GM23338 (cell line): ENCODE measurements at places on chromosomes 13 and 19. TPM values are rescaled to one million over a fixed set of nuclear protein-coding genes. Genes with fewer than 3 reads are reported as not detected.

DNA sequence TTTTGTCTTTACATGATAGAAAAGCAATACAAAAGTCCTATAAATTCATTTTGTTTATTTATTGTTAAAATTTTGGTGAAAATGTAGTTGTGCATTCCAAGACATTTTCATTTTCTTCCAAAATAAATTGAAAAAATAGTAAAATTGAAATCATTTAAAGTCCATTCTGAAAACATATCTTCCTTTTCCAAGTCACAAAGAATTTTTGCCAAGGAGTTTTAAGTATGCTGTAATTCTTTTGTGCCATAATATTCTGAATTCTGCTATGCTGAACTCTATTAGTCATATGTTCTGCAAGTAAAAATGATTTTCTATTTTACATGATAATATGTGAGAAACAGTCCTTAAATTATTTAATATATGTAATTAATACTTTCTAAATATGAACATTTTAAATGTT is 879.6 kb upstream of the SLC10A2 start:
- DNase-seq, result no peak

The ZNF730 gene
- total RNA-seq, result 37.9 and 41.8 TPM in 2 replicates

DNA sequence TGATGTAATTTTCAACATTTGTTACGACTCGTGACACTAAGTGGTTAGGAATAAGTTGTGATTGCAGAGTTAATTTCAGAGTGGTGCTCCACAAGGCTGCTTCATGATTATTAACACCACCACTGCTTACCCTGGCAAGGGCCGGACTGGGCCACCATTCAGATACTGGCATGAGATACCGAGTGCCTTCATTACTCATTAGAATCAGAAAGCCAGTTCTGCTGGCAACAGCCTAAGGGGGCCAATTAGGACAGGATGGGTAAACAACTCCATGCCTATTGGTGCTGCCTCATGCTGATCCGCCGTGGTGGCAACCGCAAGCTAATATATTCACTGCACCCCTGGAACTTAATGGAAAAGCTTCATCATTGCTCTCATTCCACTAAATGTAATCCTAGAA is 575.1 kb downstream of the EFNB2 start:
- DNase-seq, result no peak

DNA sequence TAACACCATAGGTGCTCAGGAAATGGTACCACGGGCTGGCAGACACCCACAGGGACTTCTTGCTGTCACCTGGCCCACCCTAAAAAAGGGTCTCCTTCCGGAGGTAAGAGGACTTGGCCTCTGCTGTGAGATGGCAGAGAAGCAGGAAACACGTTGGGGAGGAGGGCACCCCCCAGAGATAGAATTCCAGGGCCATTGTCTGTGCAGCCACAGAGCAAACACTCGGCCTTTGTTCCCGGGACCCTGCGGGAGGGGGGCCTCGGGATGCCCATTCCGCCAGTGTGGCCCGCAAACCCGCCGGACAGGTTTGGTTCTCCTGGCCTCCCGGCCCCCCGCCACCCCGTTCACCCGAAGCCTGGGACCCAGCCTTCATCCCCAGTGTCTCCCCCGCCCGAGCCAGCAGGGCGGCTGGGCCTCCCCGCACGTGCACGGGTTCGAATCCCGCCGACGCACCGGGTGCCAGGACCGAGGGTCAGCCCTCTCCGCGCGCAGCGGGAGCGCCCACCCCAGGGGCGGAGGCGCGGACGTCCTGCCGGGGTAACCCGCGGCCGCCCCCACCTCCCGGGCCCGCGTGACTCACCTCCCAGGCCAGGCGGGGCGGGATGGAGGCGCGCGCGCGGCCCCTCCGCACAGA is 714 bp downstream of the PLPP2 start:
- peak; percentile 96 for DNase-seq

DNA sequence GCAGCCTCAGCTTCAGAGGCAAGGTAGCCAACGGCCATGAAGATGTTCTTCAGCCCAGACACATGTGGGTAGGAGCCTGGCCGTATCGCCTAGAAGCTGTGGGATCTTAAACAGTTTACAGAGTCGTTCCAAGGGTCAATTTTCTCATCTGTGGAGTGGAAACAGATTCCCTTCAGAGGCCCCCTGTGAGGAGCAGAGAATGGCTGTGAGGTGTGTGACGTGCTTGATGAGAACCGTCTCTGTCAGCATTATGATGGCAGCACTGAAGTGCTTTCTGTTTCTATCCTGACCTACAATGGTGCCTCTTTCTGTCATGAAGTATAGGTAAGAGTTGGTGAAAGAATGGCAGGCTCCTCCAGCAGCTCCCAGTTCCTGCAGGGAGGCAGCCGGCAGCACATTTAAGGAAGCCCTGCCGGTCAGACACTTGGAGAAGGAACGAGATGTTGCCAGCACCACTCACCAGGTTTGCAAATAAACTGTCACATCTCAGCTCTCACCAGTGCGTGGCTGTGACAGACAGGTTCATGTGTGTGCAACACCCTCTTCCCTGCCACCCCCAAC is 277.3 kb downstream of the FOXO1 start:
- DNase-seq, result no peak

DNA sequence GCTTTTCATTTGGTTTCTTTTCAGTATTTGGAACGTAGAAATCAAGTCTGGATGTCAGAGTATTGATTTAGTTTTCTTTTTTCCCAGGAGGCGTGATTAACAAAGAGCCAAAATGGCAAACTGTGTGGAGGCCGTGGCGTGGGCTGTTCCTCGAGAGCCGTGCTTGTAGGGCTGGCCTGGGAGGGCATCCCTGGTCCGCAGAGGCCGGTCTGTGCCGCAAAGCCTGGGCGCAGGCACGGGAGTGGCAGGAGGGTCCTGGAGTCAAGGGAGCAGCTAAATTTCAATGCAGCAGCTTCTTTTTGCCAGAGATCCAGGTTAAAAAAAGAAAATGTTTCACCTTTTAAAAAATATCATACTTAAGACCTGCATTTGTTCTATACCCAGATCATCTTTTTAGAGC is 13.1 kb upstream of the MCF2L start:
- DNase-seq, result no peak

GRCh38 chr13:96963786-96964475 is 30.3 kb downstream of the OXGR1 start:
- no peak for DNase-seq

GRCh38 chr13:51887468-51887867 is 25.7 kb downstream of the CCDC70 start:
- DNase-seq, result no peak

DNA sequence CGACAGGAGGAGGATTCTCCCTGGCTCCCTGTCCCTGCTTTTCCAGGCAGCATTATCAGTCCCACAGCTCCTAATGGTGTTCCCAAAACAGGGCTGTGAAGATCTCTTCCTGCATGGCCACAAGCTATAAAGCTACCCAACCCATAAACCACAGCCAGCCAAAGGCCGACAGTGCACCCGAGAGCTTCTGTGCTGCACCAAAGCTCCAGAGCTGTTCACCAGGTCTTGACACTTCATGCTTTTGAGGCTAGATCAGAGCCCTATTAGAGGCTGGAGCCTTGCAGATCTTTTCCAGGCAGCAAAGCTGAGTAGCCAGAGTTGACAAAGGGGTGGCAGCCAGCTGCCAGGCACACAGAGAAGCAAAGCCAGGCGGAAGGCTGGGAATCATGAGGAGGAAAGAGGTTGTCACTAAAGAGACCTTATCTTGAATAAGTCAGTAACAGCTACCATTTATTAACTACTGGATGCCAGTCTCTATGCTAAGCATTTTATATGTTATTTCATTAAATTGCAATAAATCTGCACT is 180.4 kb downstream of the KATNAL1 start:
- DNase-seq, result no peak

GRCh38 chr13:67792151-67792676 is 562.1 kb upstream of the PCDH9 start:
- DNase-seq, result no peak

The NFIX gene
- 0.14 and 1.2 TPM in 2 replicates for total RNA-seq

DNA sequence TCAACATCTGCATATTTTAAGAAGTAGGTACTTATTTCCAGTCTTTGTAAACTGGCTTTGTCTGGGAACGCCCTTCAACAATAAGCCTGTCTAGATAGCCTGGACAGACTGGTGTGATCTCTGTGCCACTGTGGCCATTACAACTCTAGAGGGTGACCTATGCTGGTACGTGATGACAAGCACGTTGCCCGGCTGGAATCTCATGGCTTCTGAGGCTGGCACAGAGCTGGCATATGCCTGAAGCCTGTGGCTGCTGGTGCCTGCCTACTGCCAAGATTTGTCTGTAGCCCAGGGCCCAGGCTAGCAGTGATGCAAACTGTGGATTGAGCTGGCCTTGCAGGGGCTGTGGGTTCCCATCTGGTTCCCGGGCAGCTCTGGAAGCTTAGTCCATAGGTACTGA is 34.0 kb downstream of the IGFL3 start:
- DNase-seq, result no peak

DNA sequence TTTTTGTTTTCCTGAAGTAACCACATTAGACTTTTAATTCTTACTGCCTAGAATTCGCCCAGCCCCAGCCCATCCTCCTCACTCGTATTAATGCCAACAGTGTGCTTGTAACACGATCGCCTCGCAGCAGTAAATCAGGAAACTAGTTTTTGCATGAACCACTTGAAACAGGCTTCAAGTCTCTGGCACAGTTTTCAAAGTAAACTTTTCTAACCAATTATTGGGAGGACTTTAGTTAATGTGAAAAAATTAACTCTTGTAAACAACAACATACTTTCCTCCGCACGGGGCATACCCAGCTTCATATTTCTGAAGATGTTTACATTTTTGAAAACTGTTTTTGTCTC is 39.2 kb downstream of the TNFRSF19 start:
- DNase-seq, result no peak

The HPN gene
- 16.2 and 17.4 TPM in 2 replicates for total RNA-seq

The KCNN4 gene
- 3.2 and 3.4 TPM in 2 replicates for total RNA-seq

The SUCLA2 gene
- 62.3 and 84.2 TPM in 2 replicates for total RNA-seq

The WDR62 gene
- total RNA-seq, result 41.0 and 45.4 TPM in 2 replicates

GRCh38 chr13:24678151-24678550 is 2.1 kb upstream of the ATP12A start:
- no peak for DNase-seq

GRCh38 chr13:20561741-20562140 is 5.2 kb upstream of the IFT88 start:
- no peak for DNase-seq

GRCh38 chr19:49056101-49056901 is 1.2 kb downstream of the CGB7 start:
- peak; percentile 76 for DNase-seq

The IGSF23 gene
- not detected in 2 replicates for total RNA-seq

DNA sequence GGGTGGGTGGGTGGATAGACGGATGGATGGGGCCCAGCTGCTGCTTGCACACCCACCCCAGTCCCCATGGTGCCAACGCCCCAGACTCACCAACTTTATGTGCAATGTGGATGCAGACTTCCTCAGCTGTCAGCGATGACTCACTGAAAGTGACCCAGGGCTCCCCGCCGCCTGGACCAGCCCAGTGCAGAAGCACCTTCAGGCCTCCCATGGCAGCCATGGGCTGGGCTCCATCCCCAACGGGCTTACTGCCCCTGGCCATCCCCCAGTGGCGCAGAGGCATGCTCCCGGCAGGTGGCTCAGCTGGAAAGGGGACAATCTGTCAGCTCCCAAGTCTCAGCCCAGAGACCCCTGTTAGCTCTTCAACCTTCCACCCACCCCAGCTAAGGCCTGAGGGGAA is 2.2 kb downstream of the TYK2 start:
- DNase-seq, result no peak

DNA sequence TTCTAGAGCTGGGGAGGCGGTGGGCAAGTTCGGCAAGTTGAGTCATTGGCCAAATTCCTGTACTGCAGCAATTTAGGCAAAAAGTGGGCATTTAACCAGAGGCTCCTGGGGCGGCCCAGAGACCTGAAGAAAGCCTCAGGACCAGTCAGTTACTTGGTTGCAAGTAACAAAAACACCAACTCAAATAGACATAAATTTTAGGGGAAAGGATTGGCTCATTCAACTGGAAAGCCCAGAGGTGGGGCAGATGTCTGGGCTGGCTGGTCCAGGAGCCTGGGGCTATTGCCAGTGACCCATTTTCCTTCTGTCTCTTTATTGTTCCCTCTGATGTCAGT is 97.1 kb downstream of the SIPA1L3 start:
- DNase-seq, result no peak

DNA sequence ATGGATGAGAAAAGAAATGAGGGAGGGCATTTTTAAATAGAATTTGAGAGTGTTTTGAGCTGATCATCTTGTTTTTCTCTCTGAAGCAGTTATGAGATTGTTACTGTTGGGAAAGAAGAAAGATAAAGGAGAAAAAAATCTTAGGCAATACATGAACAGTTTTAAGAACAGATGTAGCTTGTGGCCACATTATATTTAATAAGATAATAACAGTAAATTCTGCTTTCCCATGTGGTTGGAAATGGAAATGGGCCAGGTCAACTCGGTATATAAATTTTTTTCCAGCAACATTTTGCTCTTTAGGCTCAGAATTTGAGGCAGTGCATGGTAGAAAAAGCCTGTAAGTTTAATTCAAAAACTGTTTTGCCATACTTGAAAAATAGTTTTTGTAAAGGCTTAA is 118.7 kb downstream of the POSTN start:
- no peak for DNase-seq

The ZNF222 gene
- 2.3 and 3.4 TPM in 2 replicates for total RNA-seq

The CNMD gene
- total RNA-seq, result 137 and 141 TPM in 2 replicates

The KASH5 gene
- total RNA-seq, result not detected in 2 replicates

DNA sequence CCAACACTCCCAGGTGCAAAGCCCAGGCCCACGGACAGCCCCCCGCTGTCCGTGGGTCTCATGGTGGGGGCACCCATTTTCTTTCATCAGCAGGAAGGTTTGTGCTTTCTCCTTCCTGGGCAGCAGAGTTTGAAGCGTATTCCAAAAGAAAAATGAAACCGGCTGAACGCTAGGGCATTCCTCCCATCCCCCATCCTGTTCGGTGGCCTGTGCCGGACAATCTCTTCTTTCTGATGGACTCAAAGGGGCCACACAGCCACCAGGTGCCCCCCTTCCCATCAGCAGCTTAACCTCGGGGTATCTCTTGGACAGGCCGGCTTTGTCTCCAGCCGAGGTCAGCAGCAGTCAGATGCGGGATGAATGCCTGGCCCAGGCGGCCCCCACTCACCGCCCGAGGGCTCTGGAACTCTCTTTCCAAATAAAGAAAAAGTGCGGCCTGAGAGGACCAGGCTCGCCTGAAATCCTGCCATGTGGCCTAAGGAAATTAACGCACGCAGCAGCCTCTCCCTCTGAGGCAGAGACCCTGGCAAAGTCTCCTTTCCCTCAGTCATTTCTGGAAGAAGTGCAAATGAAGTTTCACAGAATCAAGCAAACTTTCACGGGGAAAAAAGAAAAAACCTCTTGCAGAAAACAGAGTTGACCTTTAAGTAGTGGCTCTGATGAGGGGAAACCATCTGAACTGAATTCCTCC is 67.8 kb downstream of the RASA3 start:
- DNase-seq, result no peak
